A549 treated with Hydrocortisone at 1 μM for 4 hours (cell line): ENCODE measurements at places on chromosomes 4 and X. TPM values are rescaled to one million over a fixed set of nuclear protein-coding genes. Genes with fewer than 3 reads are reported as not detected.

SORBS2 gene
- total RNA-seq = 0.45 to 0.85 TPM (median 0.70 TPM) in 5 replicates

NDNF gene
- total RNA-seq = not detected in 5 replicates

INTU gene
- 1.1 to 1.4 TPM (median 1.3 TPM) in 5 replicates for total RNA-seq

ELMOD2 gene
- 8.3 to 13.1 TPM (median 10.4 TPM) in 5 replicates for total RNA-seq

GPC3 gene
- 0.08 to 0.13 TPM in 2 of 5 replicates, not detected in the others for total RNA-seq

GABRQ gene
- 0.13 to 0.23 TPM (median 0.20 TPM) in 5 replicates for total RNA-seq

IL2RG gene
- 0.09 to 0.32 TPM (median 0.23 TPM) in 3 of 5 replicates, not detected in the others for total RNA-seq

RTL5 gene
- 2.1 to 2.9 TPM (median 2.3 TPM) in 5 replicates for total RNA-seq

DCK gene
- total RNA-seq = 13.1 to 22.5 TPM (median 17.6 TPM) in 5 replicates

WWC2 gene
- total RNA-seq = 11.0 to 19.3 TPM (median 17.3 TPM) in 5 replicates

CYTL1 gene
- not detected in 5 replicates for total RNA-seq

HPGD gene
- 71.1 to 89.7 TPM (median 80.0 TPM) in 5 replicates for total RNA-seq

PABPC1L2A gene
- total RNA-seq = 0.03 TPM in 1 of 5 replicates, not detected in the others
